ENCODE measurements at places on chromosomes 4 and X. TPM values are rescaled to one million over a fixed set of nuclear protein-coding genes. Genes with fewer than 3 reads are reported as not detected.

The ACSL4 gene
- total RNA-seq = 47.8 TPM

The RENBP gene
- total RNA-seq = 20.9 TPM

The NXF2B gene
- not detected for total RNA-seq

The ADGRG4 gene
- total RNA-seq = 1.5 TPM

DNA sequence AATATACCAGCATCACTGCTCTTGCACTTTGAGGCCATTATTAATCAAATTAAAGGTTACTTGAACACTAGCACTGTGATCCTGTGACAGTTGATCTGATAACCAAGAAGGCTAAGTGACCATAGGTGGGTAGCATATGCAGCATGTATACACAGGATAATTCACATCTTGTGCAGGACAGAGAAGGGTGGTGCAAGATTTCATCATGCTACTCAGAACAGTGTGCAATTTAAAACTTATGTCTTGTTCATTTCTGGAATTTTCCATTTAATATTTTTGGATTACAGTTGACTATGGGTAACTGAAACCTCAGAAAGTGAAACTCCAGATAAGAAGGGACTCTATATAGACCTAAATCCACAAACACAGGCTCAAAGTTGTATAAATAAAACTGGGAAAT lies 78.2 kb upstream of the PDE5A start:
- H3K27ac ChIP-seq = no peak overlapping the region
- no peak overlapping the region for H3K4me3 ChIP-seq
- no peak for DNase-seq
- no peaks in the 10 kb centered on the region for H3K27me3 ChIP-seq
- no peaks in the 10 kb centered on the region for H3K4me1 ChIP-seq

DNA sequence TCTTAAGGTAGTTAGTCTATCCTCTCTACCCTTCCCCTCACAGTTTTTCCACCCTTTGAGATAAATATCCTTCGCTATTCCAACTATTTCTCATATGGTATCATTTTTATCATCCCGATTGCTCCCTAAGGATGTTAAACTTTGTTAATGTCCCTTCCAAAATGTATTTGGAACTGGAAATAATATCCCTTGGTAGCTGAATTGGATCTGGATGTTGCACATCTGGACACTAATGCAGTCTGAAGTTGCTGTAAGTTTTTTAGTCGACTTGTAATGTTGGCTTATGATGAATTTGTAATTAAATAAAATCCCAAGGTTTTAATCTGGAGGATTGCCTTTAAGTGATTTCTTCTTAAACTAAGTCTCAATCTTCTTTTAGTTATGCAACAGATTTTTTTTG lies 22.5 kb downstream of the XIAP start:
- no peak for DNase-seq
- H3K27me3 ChIP-seq = no peaks in the 10 kb centered on the region
- H3K4me1 ChIP-seq = no peaks in the 10 kb centered on the region
- no peak overlapping the region for H3K4me3 ChIP-seq
- H3K27ac ChIP-seq = no peak overlapping the region
- no peaks in the 10 kb centered on the region for H3K36me3 ChIP-seq

All from aorta (tissue), 5 donors.